ENCODE measurements at places on chromosomes 11 and 22.
A peak's percentile ranks its signal among the peaks of the same experiment; 100 is the strongest.

- DNase-seq: no peak
These were observed 57.3 kb upstream of the SCUBE2 start for GRCh38 chr11:9148727-9149126.

GRCh38 chr11:76102802-76103201 lies 103.5 kb downstream of the WNT11 start:
- DNase-seq: no peak

GRCh38 chr11:64771861-64772260 lies 6.5 kb downstream of the SF1 start:
- DNase-seq: no peak

- no peak for DNase-seq
These were observed 27.4 kb downstream of the IGLL5 start for GRCh38 chr22:22914726-22915669.

- no peak for DNase-seq
These were observed 80.8 kb downstream of the GRK3 start for GRCh38 chr22:25645266-25645665.

DNA sequence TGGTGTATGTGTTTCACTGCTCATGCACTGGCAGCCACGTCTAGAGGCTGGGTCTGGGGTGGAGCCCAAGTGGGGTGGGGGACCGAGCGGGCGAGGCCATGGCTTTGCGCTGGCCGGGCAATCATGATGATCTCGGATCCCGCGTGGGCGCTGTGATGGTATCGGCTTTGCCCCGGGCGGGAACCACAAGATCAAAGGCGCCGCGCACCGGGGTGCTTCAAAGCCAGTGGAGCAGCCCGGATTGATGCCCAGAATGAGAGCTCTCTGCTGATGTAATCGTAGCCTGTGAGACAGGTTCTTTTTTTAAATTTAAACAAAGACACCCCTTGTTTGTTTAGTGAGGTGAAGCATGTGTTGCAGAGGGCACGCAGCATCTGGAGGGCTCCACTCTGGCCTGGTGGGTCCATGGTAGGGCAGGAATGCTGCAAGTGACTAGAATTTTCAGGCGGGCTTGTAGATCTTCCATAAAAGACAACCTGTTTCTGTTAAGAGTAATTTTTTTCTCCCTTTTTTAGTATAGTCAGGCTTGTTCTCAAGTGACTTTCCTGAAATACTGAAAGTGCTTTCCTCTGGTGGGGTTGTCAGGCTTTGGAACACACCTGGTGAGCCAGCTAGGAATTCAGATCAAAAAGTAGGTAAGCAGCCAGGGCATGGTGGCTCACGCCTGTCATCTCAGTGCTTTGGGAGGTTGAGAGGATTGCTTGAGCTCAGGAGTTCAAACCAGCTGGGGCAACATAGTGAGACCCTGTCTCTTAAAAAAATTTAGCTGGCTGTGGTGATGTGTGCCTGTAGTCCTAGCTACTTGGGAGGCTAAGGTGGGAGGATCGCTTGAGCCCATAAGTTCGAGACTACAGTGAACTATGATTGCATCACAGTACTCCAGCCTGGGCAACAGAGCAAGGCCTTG lies 40.7 kb downstream of the ZNRF3 start:
- no peak for DNase-seq

DNA sequence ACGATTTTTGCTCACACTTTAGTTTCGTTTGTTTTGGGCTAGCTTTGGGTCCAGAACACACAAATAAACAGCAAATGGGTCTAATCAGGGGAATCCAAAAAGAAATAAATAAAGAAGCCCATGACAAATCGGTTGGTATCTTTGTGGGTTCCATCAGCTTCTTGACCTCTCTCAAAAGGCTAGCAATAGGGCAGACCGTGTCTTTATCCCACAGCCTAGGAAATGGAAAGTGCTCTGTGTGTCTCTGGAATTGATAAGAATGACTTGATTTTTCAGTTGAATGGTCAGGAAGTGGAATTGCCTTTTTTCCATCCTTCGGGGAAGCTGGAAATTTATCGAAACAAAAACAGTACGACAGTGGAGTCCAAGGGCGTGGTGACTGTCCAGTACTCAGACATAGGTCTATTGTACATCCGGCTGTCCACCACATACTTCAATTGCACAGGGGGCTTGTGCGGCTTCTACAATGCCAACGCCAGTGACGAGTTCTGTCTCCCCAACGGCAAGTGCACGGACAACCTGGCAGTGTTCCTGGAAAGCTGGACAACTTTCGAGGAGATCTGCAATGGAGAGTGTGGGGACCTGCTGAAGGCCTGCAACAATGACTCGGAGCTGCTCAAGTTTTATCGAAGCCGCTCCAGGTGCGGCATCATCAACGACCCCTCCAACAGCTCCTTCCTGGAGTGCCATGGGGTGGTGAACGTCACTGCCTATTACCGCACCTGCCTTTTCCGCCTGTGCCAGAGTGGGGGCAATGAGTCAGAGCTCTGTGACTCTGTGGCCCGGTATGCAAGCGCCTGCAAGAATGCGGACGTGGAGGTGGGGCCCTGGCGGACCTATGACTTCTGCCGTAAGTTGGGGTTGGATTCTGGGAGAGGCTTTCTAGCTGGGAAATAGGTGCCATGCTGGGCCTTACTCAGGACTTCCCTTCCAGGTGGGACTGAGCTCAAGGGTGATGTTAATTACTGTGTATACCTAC lies 28.6 kb downstream of the TECTA start:
- DNase-seq: no peak

GRCh38 chr11:61980783-61981541 lies 13.5 kb upstream of the FTH1 start:
- DNase-seq: no peak

DNA sequence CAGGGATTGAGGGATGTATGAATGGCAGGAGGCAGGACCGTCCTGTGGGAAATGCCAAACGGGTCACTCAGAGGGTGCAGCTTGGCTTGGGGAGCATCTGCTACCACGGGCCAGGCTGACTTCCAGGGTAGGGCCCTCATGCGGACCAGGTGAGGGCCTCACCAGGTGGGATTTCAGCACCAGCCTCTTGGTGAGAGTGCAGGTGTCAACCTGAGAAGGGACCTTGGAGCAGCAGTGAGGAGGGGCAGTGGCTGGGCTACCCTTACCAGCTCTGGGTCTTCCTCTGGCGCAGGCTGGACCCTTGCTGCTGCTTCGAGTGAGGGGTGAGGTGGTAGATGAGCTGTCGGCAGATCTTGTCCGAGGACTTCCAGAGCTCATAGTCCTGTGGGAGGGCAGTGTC lies 4.9 kb downstream of the LRRC75B start:
- no peak for DNase-seq

GRCh38 chr22:17229991-17230630 lies 10.9 kb upstream of the ADA2 start:
- DNase-seq: no peak

- DNase-seq: no peak
These were observed 104.3 kb downstream of the ST3GAL4 start for GRCh38 chr11:126459691-126460281.

DNA sequence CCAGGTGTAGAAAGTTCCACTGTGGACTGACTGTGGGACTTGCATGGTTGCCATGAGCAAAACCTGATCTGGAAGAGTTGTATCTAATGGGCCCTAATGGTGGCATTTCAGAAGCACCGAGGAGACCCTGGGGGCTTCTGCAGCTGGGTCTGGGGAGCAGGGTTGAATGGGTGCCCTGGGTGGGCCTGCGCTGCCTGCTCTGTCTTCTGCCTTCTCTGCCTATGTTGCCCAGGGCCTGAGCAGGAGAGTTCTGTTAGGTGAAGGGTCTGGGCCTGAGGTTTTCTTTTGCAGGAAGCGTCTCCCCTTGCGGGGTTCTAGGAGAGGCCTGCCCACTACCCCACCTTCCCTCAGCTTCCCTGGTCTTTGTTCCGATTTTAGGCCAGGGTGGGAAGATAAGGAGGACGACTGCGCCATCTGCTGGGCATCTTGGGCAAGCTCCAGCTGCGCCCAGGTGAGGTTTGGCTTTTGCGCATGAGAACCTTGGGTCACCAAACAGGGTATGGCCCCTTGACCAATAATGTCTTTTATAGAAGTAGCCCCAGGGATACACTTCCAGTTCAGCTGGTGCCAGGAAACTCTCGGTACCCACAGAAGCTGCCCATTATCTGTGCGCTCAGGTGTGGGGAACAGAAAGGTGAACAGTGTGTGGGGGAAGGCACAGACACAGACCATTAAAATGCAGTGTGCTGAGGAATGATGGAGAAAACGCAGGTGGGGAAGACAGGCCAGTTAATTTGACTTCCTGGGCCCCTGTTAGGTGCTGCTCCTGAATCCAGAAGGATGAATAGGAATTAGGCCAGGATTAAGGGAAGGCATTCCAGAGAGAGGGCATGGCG lies 23.2 kb downstream of the COMMD9 start:
- DNase-seq: peak; percentile 41

GRCh38 chr11:86726770-86727504 lies 54.5 kb upstream of the ME3 start:
- DNase-seq: no peak
